ENCODE measurements at places on chromosomes 7 and 10.

DNA sequence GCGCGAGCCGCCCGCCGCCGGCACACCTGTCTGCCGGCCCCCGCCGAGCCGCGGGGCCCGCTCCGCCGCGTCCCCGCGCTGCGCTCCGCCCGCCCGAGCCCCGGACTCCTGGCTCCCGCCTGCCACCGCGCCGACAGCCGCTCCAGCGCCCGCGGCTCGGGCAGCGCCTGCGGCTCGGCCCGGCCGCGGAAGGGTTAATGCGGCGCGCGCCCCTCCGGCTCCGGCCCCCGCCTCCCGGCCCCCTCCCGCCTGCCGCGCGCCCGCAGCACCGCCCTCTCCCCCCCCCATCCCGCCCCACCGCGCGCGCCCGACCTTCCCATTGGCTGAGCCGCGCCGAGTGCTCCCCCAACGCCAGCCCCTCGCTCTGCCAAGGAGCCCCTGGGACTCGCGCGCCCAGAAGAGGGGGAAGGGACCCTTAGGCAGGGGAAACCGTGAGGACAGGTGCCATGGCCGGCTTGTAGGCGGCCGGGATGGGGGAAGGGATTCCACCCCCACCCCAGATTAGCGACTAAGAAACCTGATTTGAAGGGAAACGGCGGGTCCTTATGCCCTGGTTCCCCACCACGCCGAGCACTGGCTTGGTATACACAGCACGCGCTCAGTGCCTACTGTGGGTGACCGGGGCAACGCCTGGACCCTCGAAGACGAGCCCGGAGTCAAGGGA is at the start of gene KCNH2:
KCNH2 (minus strand) TSS at position 196 of the 664 bp plus-strand sequence. CDS start 408 bp downstream, outside the sequence.
- DNase-seq, result no peak

- no peak for DNase-seq
Observed at GRCh38 chr7:18177815-18178660, 150.4 kb upstream of the PRPS1L1 start.

- DNase-seq, result no peak
Observed at GRCh38 chr10:5545778-5546710, 21.3 kb downstream of the CALML3 start.

DNA sequence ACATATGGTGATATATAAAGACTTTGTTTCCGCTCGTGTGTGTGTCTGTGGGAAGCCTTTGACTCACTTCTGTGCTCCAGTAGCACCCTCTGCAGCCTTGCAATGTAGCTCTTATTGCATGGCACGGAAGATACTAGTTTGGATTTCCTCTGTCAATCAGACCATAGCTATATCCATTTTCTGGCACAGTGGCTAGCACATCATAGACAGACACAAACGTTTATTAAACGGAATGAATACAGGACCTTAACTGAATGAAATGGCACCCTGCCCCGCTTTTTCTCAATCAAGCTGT is 124.0 kb upstream of the PTPN20 start:
- DNase-seq, result peak; percentile 95

GRCh38 chr10:48245977-48246376 is 28.5 kb downstream of the FRMPD2 start:
- DNase-seq, result no peak

Measured in T-helper 2 cell (primary cell).